ENCODE measurements at places on chromosomes 5 and 9.

- peak; percentile 13 for DNase-seq
These were observed 32.4 kb upstream of the CDK20 start for GRCh38 chr9:88006511-88007290.

GRCh38 chr9:37202091-37202490, 81.7 kb downstream of the ZCCHC7 start:
- DNase-seq = no peak

DNA sequence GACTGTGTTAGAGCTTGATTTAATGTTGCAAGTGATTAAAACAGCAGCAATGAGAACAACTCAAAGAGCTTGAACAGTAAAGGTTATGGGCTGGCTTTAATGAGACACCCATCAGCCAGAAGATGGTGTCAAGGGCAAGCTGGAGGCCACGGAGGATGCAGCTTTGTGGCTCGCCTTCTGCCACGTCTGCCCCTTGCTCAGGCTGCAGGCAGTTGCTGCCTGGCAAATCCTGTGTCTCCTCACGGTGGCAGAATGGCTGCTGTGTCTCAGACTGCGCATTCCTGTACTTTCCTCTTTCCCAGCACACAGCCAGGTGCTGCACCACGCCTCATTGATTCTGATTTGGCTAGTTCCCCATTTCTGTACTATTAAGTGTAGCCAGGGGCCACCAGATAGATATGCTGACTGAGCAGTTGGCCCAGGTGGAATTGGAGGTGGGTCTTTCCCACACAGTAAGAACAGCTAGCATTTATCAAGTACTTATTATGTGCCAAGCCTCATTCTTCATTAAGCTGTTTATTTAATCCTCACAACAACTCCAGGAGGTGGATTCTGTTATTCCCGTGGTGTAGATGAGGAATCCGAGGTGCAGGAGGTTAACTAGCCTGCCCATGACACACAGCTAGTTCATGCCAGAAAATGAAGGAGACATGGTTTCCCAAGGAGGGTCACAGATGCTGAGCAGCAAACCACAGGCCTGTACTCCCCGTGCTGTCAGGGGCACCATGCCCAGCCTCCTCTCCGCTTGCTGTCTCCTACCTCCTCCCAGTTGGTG, 3.5 kb downstream of the NXNL2 start:
- DNase-seq = no peak

GRCh38 chr9:101578378-101578777, 16.4 kb downstream of the PPP3R2 start:
- no peak for DNase-seq

DNA sequence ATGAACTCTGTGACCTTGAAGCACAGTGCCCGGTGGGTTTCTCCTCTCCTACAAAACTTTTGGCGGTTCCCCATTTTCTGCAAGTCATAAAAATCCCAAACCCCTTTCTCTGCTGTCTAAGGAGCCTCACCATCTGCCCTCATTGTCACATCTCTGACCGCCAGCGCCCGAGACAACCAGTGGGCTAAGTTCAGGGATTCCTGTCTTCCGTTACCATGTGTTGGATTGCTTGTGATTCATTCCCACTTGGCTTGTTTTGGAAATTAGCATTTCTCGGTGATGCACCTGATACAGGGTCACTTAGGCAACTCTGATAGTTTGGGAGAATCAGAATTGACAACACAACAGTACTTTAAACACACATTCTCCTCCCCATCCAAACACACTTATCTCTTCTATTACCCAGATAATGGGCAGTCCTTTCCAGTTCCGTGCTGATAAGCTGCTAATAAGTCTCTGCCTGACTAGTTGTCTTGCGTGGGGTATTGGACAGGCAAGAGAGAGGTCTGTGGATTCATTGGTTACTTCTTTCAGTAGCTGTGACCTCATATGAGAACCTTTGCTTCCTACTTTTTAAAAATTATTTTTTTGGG, 70.0 kb upstream of the KLF4 start:
- DNase-seq = no peak

GRCh38 chr5:54743997-54744788, 226.6 kb downstream of the SNX18 start:
- DNase-seq = peak; percentile 20

DNA sequence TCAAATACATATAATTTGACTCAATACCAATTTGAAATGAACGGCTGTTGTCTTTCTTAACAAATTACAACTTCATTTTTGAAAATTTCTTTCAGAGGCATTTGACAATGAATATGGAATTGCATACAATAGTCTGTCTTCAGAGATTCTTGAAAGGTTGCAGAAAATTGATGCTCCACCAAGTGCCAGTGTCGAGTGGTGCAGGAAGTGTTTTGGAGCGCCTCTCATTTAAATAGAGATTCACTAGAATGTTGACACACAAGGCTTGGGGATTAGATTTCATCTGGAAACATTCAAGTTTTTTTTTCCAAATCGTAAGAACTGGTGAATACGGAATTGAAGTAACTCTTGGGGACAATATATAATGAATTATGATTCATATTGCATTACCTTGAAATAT, 8.1 kb downstream of the RPS6 start:
- no peak for DNase-seq

GRCh38 chr9:104074876-104075275, 19.2 kb upstream of the SMC2 start:
- no peak for DNase-seq

GRCh38 chr9:127005770-127006314, 91.3 kb downstream of the RALGPS1 start:
- no peak for DNase-seq

DNA sequence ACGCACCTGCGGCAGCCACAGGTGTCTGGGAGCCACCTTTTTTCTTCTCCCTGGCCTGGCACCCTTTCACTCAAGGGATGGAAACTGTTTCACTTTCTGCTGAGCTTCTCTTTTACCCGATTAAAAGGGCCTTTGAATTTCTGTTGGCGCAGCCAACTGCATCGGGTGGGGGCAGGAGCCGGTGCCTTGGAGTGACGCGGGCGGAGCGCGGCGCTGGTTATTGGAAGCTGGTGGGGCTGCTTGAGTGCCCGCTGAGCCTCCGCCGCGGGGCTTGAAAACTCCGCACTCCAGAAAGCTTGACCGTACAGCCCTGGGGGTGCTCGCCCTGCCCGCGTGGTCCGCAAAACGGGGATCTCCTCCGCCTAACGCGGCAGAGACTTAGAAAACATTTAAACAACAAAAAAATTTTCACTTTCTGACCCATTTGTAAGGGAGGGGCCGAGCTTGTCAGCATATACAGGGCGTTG, 52.0 kb upstream of the TJP2 start:
- DNase-seq = peak; percentile 16

- DNase-seq = no peak
These were observed 916 bp downstream of the SHLD3 start for GRCh38 chr5:65625743-65626142.

- no peak for DNase-seq
These were observed 201.1 kb downstream of the SNX18 start for GRCh38 chr5:54718656-54719055.

- no peak for DNase-seq
These were observed 25.6 kb downstream of the SLC12A2 start for GRCh38 chr5:128109138-128109537.

GRCh38 chr9:9498128-9498527, 1114.7 kb downstream of the PTPRD start:
- DNase-seq = no peak

DNA sequence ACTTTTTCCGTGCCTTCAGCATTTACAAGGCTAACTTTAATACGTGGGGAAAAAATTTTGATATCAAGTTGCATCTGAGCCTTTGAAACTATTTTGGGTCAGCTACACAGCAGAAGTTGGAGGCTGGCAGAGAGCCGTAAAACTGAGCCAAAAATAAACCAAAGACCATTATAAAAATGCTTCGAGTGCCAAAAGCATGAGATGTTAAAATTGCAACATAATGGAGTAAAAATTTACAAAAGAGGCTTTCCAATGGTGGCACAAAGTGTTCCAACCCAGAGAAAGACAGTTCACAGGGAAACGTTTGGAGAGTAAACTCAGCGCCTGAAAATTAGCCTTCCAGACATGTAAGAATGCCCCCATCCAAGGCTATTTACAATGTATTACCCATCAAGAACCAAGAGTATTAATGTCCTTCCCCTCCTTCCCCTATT, 190.3 kb downstream of the TLE1 start:
- DNase-seq = no peak

DNA sequence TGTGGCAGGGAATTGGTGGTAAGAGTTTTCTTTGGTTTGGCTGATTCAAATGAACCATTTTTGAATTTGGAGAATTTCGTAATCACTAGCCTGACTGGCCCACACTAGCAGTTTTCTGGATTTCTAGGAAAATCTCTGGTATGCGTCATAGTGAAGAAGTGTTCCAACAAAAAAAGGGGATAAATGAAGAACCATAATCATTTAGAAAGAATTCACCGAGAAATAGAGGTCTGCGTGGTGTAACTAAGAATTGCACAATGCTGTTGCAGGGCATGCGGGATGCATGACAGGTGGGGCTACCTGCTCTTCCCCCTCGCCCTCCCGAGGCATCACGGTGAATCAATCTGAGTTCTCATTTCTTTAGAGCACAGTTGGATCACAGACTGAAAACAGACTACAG, 232.3 kb upstream of the PAPPA start:
- no peak for DNase-seq

DNA sequence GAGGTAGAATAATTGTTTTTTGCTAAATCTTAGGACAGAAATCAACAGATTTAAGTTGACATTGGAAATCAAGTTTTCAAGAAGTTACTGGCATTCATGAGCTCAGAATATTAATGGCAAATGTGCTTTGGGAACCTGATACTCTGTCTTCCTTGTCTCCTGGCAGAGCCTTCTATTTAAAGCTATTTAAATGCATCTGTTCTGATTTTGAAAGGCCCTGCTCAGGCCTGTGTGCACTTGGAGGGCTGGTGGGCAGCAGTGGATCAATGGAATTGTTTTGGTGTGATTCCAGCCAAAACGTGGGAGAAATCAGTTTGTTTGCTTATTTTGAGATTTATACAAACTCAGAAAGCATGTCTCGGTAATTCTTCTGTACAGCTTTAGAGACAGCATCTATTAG, 38.5 kb downstream of the FBXL7 start:
- no peak for DNase-seq

GRCh38 chr9:101054657-101055056, 26.1 kb downstream of the PLPPR1 start:
- no peak for DNase-seq

DNA sequence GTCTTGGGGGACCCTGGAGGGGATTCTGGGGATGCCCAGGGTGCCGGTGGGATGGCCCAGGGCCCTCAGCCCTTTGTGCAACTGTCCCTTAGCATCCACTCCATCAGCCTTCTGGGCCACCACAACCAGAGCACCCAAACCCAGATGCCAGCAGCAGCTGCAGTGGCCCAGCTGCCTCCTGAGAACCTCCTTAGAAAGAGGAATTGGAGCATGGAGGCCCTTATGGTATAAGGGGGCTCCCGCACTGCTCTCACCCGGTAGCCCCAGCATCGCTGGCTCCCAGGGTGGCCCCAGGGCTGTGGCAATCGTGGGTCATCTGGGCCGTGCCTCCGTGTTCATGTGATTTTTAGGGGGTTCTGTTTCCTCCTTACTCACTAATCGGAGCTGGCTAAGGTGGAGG, 463.3 kb downstream of the ICE1 start:
- no peak for DNase-seq

GRCh38 chr5:121350181-121350930, 501.3 kb upstream of the FTMT start:
- DNase-seq = no peak

DNA sequence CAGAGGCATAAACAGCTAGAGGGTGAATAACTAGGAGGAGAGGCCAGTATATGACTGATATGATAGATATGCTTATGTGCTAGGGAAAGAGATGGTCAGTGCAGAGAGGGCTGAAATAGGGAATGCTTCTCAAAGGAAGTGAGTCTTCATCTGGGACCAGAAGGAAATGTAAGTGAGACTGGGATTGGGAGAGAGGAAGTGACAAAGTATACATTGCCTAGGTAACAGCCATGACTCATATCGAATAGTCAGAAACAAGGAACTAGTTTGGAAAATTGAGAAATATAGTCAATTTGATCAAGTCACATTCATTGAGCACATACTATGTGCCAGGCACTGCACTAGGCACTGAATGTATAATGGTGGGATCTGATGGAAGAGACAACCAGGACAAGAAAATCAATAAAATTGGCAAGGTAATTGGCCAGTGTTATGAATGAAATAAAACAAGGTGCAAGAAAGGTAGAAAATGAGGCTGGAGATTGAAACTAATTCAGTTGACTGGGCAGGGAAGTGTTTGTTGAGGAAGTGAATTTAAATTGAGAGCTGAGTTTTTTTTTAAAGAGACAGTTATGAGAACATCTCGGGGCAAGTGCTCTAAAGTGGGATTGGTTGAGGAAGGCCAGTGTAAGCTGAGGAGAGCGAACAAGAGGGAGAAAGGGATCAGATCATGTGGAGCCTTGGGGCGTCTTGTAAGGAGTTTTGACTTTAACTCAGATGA, 4.3 kb downstream of the ERAP2 start:
- DNase-seq = no peak

DNA sequence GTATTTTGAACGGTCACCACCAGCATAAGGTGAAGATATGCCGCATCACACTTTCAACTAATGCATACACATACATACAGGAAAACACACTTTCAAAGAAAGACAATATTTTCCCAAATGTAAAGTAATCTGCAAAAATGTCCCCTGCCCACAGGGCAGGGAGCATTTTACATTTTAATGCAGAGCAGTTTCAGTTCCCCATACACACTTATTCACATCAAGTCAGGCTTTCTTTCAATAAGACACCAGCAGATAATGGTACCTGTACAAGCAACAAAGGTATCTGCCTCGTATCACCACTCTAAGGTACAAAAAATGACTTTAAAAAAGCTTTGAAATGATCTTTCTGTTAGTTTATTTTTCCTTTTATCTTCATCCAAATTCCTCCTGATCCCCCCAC, 247.1 kb upstream of the CCNG1 start:
- DNase-seq = no peak

DNA sequence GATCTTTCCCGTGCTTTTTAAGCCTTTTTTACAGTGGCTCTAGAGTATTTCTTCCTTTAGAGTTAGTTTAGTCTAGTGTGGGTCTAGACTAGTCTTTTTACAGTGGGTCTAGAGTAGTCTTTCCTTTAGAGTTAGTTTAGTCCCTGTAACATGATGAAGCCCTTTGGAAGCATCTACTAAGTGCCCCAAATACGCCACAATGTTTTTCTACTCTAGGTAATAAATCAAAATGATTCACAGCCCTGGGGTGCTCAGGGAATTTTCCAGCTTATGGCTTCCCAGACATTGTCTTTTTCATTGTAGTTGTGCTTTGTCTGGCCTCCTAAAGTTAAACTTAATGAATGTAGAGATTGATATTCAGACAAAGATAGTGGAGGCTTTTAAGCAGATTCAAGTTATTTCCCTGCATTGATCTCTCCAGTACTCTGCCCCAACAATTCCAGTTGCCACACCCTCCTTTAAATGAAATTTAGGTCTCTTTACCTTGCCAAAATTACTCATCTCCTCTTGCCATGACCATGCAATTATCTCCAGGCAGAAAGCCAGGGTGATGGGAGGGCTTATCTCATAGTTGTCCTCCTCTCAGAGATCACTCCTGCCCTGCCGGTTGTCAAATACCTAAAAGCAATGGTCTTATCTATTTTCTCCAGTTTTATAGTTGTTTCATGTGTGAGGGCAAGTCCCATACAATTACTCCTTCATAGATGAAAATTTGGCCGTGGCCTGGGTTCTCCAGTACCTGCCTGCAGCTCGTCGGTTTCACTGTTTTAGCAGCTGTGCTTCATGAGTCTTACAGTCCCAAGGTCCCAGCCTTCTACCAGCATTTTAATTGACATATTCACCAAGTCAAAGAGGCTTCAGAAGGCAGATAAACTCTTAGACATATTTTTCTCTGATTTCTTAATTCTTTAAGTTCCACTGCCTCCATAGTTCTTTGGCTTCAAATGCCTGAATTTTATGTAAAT, 794.0 kb upstream of the COX7C start:
- no peak for DNase-seq

Measured in stimulated activated CD4-positive, alpha-beta T cell treated with anti-CD3 and anti-CD28 coated beads, Interleukin-12 subunit alpha, Interleukin-12 subunit beta, amount 100 ng/mL, for 4 hours (primary cell).